ENCODE measurements at places on chromosomes 12 and 14. TPM values are rescaled to one million over a fixed set of nuclear protein-coding genes. Genes with fewer than 3 reads are reported as not detected.

Gene ANKRD13A
- total RNA-seq = 43.4 TPM

GRCh38 chr12:71282020-71282419 is 124.2 kb upstream of the TSPAN8 start:
- no peak for DNase-seq
- no peak overlapping the region for H3K27ac ChIP-seq
- H3K36me3 ChIP-seq = no peaks in the 10 kb centered on the region
- H3K27me3 ChIP-seq = no peaks in the 10 kb centered on the region
- H3K4me1 ChIP-seq = peaks cover 3% of the 10 kb centered on the region

Gene ACSS3
- total RNA-seq = 24.5 TPM

Gene DYRK2
- total RNA-seq = 80.5 TPM

Gene CLEC7A
- 16.2 TPM for total RNA-seq

Gene APEX1
- 228 TPM for total RNA-seq

GRCh38 chr14:53378142-53378541 is 225.0 kb upstream of the DDHD1 start:
- H3K36me3 ChIP-seq = no peaks in the 10 kb centered on the region
- no peaks in the 10 kb centered on the region for H3K27me3 ChIP-seq
- no peaks in the 10 kb centered on the region for H3K4me1 ChIP-seq
- no peak overlapping the region for H3K4me3 ChIP-seq

DNA sequence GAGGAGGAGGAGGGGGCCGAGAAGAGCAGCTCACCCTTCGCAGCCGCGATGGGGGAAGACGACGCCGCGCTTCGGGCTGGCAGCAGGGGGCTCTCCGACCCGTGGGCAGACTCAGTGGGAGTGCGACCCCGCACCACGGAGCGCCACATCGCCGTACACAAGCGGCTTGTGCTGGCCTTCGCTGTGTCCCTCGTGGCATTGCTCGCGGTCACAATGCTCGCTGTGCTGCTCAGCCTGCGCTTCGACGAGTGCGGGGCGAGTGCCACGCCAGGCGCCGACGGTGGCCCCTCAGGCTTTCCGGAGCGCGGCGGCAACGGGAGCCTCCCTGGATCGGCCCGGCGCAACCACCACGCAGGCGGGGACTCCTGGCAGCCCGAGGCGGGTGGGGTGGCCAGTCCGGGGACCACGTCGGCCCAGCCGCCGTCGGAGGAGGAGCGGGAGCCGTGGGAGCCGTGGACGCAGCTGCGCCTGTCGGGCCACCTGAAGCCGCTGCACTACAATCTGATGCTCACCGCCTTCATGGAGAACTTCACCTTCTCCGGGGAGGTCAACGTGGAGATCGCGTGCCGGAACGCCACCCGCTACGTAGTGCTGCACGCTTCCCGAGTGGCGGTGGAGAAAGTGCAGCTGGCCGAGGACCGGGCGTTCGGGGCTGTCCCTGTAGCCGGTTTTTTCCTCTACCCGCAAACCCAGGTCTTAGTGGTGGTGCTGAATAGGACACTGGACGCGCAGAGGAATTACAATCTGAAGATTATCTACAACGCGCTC is 745 bp downstream of the TRHDE start:
- H3K27me3 ChIP-seq = peaks cover 81% of the 10 kb centered on the region
- DNase-seq = peak; percentile 68
- no peaks in the 10 kb centered on the region for H3K36me3 ChIP-seq
- H3K4me1 ChIP-seq = peaks cover 16% of the 10 kb centered on the region
- H3K27ac ChIP-seq = no peak overlapping the region
- H3K4me3 ChIP-seq = peak overlapping the region; percentile 92

Gene ASPG
- 0.29 TPM for total RNA-seq

DNA sequence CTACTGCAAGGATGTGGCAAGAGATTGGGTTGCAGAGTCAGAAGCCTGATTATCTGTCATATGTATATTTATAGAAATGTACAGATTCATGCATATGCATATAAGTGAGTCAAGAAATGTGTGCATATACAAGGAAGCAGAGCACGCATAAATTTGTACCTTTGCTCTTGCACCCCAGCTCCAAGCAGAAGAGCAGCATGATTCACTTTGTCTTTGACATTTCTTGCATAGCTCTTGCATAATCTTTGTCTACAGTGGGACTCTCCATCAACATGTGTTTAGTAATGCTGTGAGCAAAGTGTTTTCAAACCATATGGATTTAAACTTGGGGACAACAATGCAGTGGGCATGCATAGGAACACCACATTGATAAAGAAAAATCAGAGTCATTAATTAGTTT is 330.7 kb upstream of the DCN start:
- peaks cover 24% of the 10 kb centered on the region for H3K4me1 ChIP-seq
- no peak for DNase-seq
- H3K4me3 ChIP-seq = no peak overlapping the region

- DNase-seq = no peak
- no peak overlapping the region for H3K27ac ChIP-seq
- no peaks in the 10 kb centered on the region for H3K4me1 ChIP-seq
Observed at GRCh38 chr14:85387181-85387580, 142.8 kb upstream of the FLRT2 start.

- H3K27ac ChIP-seq = no peak overlapping the region
- H3K27me3 ChIP-seq = no peaks in the 10 kb centered on the region
- H3K4me1 ChIP-seq = peaks cover 4% of the 10 kb centered on the region
- no peak overlapping the region for H3K4me3 ChIP-seq
Observed at GRCh38 chr12:20403230-20403629, 34.9 kb downstream of the PDE3A start.

DNA sequence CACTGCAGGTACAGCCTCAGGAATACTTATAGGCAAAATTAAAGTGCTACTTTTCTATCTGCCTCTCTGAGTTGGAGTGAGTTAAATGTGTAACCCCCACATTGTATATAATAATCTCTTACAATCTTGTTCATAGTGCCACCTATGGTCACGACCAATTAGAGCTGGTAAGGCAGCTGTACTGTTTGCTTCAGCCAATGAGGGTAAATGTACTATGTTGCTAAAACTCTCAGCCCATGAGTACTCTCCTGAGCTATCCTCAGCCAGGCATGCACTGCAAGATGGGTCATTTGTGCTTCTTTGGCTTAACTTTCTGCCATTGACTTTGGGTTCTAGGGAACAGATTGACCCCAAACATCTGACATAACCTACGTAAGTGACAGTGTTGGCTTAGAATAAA is 15.0 kb upstream of the MDM2 start:
- no peak overlapping the region for H3K4me3 ChIP-seq
- H3K36me3 ChIP-seq = no peaks in the 10 kb centered on the region
- no peaks in the 10 kb centered on the region for H3K4me1 ChIP-seq
- no peaks in the 10 kb centered on the region for H3K27me3 ChIP-seq
- H3K27ac ChIP-seq = no peak overlapping the region

DNA sequence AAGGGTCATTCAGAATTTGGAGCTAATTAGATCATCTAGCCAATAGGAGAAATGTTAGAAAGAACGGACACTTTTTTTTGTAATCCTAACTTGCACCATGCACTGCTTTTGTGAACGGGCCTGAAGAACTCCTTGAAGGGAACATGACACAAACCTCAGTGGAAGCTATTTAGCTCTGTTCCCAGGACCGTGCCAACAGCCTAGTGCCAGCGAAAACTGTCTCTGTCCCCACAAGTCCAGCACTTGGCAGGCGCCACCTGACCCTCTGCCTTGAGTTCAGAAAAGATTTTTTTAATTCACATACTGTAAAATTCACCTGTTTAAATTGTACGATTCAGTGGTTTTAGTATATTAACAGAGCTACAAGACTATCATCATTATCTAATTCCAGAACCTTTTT is 31.3 kb upstream of the KCNA5 start:
- DNase-seq = no peak
- no peak overlapping the region for H3K4me3 ChIP-seq
- peaks cover 5% of the 10 kb centered on the region for H3K4me1 ChIP-seq
- H3K36me3 ChIP-seq = no peaks in the 10 kb centered on the region

Gene CATSPERB
- total RNA-seq = 2.0 TPM

- H3K4me3 ChIP-seq = peak overlapping the region; percentile 26
- peaks cover 7% of the 10 kb centered on the region for H3K36me3 ChIP-seq
- peaks cover 3% of the 10 kb centered on the region for H3K27me3 ChIP-seq
- H3K4me1 ChIP-seq = peaks cover 20% of the 10 kb centered on the region
- H3K27ac ChIP-seq = peak overlapping the region; percentile 16
Observed at GRCh38 chr14:25042362-25043299, 7.3 kb downstream of the STXBP6 start.

GRCh38 chr12:70165450-70165849 is 77.8 kb upstream of the CNOT2 start:
- H3K27ac ChIP-seq = no peak overlapping the region
- H3K27me3 ChIP-seq = no peaks in the 10 kb centered on the region
- H3K4me1 ChIP-seq = peaks cover 2% of the 10 kb centered on the region
- DNase-seq = no peak
- no peak overlapping the region for H3K4me3 ChIP-seq

Data from type B pancreatic cell (in vitro differentiated cells).